Stimulated activated CD8-positive, alpha-beta memory T cell treated with anti-CD3 and anti-CD28 coated beads, Interleukin-12 subunit alpha, Interleukin-12 subunit beta, amount 100 ng/mL, for 1 hour (primary cell): ENCODE measurements at places on chromosomes 7 and 10.

DNA sequence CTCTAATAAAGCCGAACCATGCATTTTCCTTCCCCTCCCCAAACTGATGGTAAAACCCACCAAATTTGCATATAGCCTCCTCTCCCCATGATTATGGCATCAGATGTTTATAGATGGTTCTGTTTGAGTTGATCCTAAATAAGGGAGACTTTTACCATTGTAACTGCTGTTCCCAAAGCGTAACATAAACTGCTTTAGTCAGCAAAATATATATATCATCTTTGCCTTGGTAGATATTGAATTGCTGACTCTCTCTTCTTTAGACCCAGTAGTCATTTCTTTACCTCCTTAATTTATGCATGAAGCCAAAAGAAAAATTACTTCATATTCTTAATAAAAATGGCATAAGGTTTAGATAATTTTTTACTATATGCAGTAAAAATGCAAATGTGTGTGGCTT is 86.2 kb upstream of the LRGUK start:
- no peak for DNase-seq

DNA sequence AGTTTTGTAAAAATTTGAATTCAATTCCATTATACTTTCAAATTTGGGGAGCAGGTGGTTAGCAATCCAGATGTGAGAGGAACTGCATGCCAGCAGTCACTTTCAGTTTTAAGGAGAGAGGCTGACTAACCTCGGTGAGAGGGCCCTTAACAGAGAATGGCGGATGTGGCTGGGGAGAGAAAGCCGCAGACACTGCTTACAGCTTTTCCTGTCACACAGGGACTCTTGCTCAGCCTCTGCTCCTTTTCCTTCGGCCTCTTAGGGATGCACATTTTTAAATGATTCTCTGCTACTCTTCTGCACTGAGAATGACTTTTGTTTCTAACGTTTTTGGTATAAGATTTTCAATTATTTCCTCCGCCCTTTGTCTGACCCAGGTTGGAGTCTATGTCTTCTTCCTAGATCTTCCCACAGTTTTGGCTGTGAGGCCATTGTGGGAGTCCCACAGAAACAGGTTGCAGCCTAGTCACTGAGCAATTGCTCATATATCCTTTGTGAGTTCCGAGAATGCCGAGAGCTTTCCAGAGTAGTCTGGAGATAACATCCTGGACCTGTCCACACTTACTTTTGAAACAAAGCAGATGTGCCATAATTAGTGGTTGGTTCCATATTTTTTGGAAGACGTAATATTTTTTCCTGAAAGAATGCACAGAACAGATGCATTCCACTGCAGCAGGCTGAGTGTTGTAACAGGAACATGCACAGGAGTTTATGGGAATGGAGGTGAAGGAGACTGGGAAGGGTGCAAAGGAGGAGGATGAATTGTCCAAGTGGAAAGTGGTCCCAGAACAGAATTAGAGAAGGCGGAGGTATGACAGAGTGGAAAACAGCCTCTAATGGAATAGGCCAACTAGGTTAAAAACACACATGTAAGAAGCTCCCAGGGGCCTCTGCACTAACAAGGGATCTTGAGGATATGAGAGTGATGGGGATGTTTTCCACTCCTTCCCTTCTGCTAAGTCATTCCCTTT is 168.0 kb upstream of the ZNF32 start:
- peak; percentile 62 for DNase-seq

DNA sequence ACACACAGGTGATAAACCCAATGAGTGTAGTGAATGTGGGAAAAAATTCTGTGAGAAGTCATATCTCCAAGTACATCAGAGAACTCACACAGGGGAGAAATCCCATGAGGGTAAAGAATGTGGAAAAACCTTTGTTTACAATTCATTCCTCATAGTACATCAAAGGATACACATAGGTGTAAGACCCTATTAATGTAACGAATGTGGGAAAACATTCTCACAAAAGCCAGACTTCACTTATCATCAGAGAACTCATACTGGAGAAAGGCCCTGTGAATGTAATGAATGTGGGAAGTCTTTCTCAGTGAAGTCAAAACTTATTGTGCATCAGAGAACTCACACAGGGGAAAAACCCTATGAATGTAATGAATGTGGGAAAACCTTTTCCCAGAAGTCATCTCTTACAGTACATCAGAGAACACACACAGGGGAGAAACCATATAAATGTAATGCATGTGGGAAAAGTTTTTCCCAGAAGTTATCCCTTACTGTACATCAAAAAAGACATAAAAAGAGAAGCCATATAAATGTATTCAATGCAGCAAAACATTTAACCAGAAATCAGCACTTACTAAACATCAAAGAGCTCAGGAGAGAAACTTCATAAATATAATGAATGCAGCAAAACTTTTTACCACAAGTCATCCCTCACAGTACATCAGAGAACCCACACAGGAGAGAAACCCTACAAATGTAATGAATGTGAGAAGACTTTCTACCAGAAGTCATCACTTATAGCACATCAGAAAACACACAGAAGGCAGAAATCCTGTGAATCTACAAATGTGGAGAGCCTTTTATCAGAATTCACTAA is 49.8 kb downstream of the ZNF239 start:
- DNase-seq: no peak

DNA sequence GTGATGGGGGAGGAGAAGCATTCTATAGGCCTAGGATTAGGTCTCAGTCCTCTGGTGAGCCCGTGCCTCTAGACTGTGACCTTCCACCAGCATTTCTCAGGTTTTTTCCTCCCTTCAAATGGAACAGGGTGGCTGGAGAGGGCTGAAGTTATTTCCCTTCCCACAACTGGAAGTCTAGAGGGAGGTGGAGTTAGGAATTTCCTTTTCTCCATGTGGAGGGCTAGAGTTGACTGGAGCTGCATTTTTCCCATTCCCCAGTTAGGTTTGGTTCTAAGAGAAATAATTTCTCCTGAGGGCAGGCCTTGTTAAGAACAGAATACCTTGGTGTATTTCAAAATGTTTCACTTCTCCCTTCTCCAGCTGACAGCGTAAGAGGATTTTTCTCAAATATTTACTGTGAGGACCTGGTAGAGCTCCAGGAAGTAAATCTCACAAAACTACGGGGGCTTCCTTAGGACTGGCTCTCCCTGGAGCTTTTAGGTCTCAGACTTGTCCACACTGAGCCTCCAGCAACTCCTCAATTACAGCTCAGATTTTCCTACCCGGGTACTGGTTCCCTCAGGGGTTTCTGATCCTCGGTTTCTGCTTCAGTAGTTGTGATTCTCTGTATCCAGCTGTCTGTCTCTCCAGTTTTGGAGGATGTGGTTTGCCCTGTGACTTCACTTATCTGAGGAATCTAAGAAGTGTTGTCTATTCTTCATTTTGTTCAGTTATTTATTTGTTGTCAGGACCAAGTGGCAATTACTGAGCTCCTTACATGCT is 6.0 kb upstream of the REEP3 start:
- no peak for DNase-seq

GRCh38 chr7:151719897-151720242 is 157.0 kb downstream of the PRKAG2 start:
- DNase-seq: no peak

DNA sequence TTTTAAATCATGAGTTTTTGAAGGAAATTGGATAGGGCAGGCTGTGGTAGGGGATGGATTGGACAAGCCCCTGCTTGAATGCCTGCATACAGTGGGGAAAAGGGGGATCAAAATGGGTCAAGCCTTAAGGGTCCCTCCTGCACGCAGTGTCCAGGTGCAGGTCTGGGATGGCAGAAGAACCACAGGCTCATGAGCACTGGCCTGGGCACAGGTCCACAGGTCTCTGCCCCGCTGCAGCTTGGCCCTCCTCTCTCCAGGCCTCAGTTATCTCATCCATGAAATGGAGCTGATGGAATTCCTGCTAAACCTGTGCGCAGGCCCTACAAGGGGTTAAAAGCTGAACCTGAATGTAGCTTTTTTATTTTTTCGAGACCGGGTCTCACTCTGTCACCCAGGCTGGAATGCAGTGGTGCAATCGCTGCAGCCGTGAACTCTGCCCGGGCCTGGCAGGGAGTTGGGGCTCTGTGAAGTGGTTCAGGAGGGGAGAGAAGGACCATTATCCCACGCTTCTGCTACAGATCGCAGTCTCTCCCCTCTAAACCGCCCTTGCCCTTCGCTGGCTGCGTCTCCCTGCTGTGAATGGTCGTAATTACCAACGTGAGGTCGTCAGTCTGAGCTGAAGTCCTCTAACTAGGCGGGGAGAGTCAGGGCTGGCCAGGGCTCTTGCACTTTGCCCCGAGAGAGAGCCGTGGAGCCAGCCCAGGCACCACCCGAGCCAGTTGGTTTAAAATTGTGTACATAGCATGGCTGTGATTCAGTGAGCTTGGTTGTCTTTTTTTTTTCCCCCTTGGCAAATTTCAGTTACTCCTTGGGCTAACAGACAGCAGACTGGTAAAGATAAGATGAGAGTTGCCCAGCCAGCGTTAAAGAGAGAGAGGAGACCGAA is 77.5 kb upstream of the GTF2I start:
- no peak for DNase-seq
